Activated T-cell treated with anti-CD3 and anti-CD28 coated beads, Interleukin-2, amount 50 U/mL, for 72 hours (primary cell): ENCODE measurements at places on chromosomes 5 and 9. TPM values are rescaled to one million over a fixed set of nuclear protein-coding genes. Genes with fewer than 3 reads are reported as not detected.

URM1 gene
- total RNA-seq: 62.8 TPM

SCGB3A1 gene
- not detected for total RNA-seq

TLR4 gene
- 0.05 TPM for total RNA-seq

- H3K4me1 ChIP-seq: no peaks in the 10 kb centered on the region
- no peaks in the 10 kb centered on the region for H3K27me3 ChIP-seq
- DNase-seq: no peak
- no peak overlapping the region for H3K4me3 ChIP-seq
- no peak overlapping the region for H3K27ac ChIP-seq
- no peaks in the 10 kb centered on the region for H3K36me3 ChIP-seq
Observed at GRCh38 chr5:45521067-45521466, 175.1 kb downstream of the HCN1 start.

DNA sequence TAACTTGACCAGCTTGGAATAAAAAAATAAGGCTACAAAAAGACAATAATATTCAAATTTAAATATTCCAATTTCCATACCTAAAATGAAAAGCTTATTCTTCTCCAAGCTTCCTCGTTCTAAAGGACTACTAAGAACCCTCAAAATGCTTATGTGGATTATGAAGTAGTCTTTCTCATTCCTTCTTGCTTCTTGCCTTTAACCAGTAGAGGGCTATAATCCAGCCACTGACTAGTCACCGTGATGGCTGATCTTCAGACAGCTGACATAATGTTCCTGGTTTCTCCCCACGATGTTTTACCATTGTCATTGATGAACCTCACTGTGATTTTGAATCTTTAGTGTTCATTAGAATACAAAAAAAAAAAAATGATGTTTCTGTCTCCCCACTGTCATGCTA, 515.3 kb downstream of the TLE1 start:
- H3K27me3 ChIP-seq: no peaks in the 10 kb centered on the region
- no peak overlapping the region for H3K27ac ChIP-seq
- H3K4me1 ChIP-seq: no peaks in the 10 kb centered on the region
- no peak for DNase-seq

GRCh38 chr9:99635032-99635431, 186.7 kb upstream of the NR4A3 start:
- no peaks in the 10 kb centered on the region for H3K27me3 ChIP-seq
- no peaks in the 10 kb centered on the region for H3K4me1 ChIP-seq
- no peak for DNase-seq

- no peaks in the 10 kb centered on the region for H3K27me3 ChIP-seq
- DNase-seq: no peak
- no peak overlapping the region for H3K27ac ChIP-seq
- no peak overlapping the region for H3K4me3 ChIP-seq
Observed at GRCh38 chr5:141574122-141574510, 44.7 kb downstream of the DIAPH1 start.

GRCh38 chr9:79685577-79685976, 113.8 kb downstream of the TLE4 start:
- H3K36me3 ChIP-seq: peaks cover 2% of the 10 kb centered on the region
- H3K4me1 ChIP-seq: peaks cover 19% of the 10 kb centered on the region
- DNase-seq: no peak

DNA sequence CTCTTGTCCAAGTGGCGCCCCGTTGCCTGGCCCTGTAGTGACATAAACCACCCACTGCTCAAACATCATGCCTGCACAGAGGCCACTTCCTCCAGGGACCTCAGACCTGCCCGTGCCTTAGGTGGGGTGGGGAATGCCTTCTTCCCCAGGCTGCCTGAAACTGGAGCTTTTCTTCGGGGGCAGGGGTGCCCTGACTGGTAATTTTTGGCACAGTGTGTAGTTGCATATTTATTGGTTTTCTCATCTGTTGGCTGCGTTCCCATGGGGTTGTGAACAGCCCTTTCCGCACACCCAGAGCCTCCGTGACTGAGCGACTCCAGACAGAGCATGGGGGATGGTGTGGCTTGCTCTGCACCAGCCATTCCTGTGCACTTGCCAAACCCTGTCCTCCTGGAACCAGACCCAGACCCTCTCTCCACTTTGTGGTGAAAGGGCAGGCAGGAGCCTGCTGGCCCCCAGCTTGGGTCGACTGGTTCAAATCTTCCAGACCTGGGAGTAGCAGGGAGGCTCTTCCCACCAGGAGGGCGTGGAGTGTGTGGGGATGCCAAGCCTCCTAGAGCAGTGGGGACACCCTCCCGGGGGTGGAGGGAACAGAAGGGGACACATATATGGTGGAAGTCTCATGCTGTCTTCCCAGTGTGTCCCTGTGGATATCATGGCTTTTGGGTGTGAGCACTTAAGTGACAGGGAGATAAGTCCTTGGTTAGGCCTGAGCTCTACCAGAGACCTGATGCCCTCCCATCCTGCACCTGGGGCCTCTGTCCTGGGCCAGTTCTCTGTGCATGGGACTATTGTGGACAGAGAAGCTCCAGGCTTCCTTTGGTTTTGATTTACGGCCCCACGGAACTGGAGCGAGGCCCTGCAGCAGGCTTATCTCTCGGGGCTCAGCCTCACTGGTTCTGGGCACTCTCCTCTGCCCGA, 39.6 kb downstream of the WNK2 start:
- H3K27me3 ChIP-seq: no peaks in the 10 kb centered on the region
- no peak overlapping the region for H3K4me3 ChIP-seq
- peaks cover 10% of the 10 kb centered on the region for H3K4me1 ChIP-seq
- no peaks in the 10 kb centered on the region for H3K36me3 ChIP-seq
- DNase-seq: no peak
